ENCODE measurements at places on chromosomes 13 and 19.

GRCh38 chr13:38381890-38382289 is 32.2 kb downstream of the UFM1 start:
- no peak for DNase-seq

- no peak for DNase-seq
Measured at GRCh38 chr13:104074326-104074725, 1008.1 kb upstream of the SLC10A2 start.

DNA sequence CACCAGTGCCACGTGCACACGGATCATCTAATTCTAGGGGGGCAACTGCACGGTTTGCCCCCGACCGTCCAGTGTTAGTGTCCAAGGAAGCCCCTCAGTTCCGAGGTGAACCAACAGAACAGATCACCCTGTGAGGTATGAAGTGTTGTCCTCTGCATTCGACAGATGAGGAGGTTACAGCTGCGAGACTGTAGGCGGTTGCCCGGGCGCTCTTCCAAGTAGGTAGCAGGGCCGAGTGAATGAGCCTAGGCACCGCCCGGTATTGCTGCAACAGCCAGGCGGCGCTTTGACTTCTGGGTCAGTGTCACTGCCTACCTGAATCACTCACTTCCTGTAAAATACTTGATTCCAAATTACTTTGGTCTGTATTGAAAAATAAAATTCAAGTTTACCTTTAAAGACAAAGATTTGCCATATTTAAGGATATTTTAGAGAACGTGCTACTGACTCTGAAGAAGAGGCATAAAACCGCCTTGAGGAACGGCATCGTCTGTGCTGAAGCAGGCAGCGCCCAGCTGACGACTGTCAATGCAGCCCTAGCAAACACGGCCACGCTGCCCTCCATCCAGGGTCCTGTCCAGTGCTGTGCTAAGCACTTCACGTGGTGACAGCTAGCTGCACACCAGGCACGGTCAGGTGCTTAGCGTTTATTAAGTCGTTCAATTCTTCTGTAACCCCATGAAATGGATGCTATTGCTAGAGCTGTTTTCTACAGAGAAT is 19.3 kb upstream of the RASA3 start:
- no peak for DNase-seq

DNA sequence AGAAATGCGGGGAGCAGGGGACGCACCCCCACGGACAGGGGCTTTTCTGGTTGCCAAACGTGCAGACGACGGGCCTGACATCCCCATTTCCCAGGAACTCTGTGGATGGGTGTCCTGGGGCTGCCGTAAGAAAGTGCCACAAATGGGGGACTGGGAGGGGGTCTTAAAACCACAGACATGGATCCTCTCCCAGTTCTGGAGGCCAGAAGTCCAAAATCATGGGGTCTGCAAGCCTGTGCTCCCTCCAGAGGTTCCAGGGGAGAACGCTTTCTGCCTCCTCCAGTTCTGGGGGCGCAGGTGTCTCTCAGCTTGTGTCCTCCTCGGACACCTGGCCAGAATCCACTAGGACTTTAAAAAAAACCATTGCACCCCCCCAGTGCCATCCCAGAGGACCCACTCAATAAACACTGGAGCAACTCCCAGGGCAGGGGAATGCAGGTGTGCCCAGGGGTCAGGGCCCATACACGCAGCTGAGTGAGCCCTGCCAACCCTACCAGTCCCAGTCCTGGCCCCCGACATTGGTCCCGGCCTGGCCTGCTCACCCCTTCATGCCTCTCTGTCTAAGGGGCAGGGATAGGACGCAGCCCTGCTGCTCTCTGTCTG is 103.9 kb downstream of the GADD45B start:
- DNase-seq: no peak

GRCh38 chr19:18762125-18763023 is 28.7 kb downstream of the COMP start:
- DNase-seq: peak; percentile 51

DNA sequence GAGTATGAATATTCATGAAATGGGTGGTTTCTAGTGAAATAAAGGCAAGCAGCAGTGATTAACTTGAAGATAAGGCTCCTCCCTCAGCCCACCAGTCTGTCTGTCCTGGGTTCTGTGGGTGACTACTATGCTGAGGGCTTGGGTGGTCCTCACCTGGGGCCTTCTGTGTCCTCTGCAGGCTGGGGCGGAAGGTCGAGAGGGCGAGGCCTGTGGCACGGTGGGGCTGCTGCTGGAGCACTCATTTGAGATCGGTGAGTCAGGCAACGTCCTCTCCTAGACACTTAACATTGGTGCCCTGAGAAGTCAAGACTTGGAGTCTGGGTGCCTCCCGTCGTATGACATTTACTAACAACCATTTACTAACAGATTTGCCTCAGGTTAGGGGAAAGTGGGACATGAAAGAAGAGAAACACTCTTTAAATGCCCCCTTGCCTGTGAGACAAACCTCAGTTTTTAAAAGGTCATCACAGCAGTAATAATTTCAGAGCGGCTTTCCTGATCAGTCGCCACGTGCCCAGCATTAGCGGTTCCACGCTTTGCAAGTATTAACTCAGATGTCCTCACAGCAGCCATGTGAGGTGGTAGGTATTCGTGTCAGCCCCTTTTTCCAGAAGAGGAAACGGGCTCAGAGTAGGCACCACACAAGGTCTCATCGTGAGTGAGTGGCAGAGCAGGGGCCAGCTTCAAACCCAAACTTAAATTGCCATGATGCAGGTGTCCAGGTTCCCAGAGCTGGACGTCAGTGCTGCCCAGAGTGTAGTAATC is 1.3 kb upstream of the GARIN5A start:
- DNase-seq: no peak

GRCh38 chr19:12494260-12494860 is 9.7 kb upstream of the ZNF709 start:
- no peak for DNase-seq

Data from dermis blood vessel endothelial cell (primary cell).